ENCODE measurements at places on chromosomes 3 and 15. TPM values are rescaled to one million over a fixed set of nuclear protein-coding genes. Genes with fewer than 3 reads are reported as not detected.

Gene PLIN1
- 0.61 TPM for total RNA-seq

- peaks cover 3% of the 10 kb centered on the region for H3K27me3 ChIP-seq
- no peak overlapping the region for H3K4me3 ChIP-seq
- DNase-seq: no peak
- H3K4me1 ChIP-seq: peaks cover 2% of the 10 kb centered on the region
- H3K27ac ChIP-seq: no peak overlapping the region
- H3K36me3 ChIP-seq: no peaks in the 10 kb centered on the region
Observed at GRCh38 chr3:134680796-134681521, 30.1 kb upstream of the KY start.

GRCh38 chr15:62068071-62068809 lies 1.5 kb downstream of the C2CD4A start:
- peak overlapping the region; percentile 49 for H3K4me3 ChIP-seq
- no peak overlapping the region for H3K27ac ChIP-seq
- peak; percentile 51 for DNase-seq
- H3K36me3 ChIP-seq: no peaks in the 10 kb centered on the region
- H3K27me3 ChIP-seq: peaks cover 58% of the 10 kb centered on the region

DNA sequence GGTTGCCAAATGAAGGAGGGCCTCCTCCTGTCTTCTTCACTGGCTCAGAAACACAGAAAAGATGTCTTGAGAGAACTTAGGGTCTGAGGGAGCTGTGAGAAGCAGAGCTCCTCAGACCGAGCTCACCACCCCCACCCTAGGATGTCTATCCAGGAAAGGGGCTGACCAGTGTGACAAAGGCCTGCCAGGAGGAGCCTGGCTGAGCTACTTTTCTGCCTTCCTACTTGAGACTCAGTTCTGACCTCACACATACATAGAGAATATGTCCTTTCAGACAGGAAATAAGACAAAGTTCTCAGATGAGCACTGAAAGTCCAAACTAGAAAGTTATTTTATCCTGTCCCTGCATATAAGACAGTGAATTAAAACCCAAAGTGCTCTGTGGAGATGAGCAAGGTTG lies 54.5 kb downstream of the KIF9 start:
- no peak for DNase-seq
- H3K36me3 ChIP-seq: no peaks in the 10 kb centered on the region
- no peak overlapping the region for H3K4me3 ChIP-seq
- H3K4me1 ChIP-seq: peaks cover 8% of the 10 kb centered on the region
- H3K27ac ChIP-seq: no peak overlapping the region

GRCh38 chr3:169383770-169384169 lies 279.7 kb downstream of the MECOM start:
- H3K36me3 ChIP-seq: no peaks in the 10 kb centered on the region
- H3K27me3 ChIP-seq: peaks cover 2% of the 10 kb centered on the region
- H3K27ac ChIP-seq: no peak overlapping the region
- no peaks in the 10 kb centered on the region for H3K4me1 ChIP-seq
- H3K4me3 ChIP-seq: no peak overlapping the region
- DNase-seq: no peak
